A172 (cell line): ENCODE measurements at places on chromosomes 4 and X. TPM values are rescaled to one million over a fixed set of nuclear protein-coding genes. Genes with fewer than 3 reads are reported as not detected.

GRCh38 chr4:70712150-70712549 lies 9.6 kb upstream of the RUFY3 start:
- DNase-seq = no peak

Gene MAGEA2B
- total RNA-seq = 0.77 TPM in 1 of 2 replicates, not detected in the other

DNA sequence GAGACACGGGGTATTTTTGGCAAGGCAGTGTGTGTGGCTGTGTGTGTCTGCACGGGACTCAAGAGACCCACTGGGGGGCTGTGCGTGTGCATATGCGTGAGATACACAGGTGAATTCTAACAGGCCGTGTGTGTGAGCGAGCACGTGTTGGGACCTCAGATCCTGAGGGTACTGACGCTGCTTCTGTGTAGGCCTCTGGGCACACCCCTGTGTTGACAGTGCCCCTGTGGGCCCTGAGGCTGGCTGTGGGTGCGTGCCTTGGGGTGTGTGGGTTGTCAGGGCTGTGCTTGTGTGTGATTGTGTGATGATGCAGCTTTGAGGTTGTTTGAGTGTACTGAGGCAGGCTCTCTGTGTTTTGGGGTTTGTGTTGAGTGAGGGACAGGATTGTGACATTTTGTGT lies 13.9 kb downstream of the FOXP3 start:
- DNase-seq = no peak

DNA sequence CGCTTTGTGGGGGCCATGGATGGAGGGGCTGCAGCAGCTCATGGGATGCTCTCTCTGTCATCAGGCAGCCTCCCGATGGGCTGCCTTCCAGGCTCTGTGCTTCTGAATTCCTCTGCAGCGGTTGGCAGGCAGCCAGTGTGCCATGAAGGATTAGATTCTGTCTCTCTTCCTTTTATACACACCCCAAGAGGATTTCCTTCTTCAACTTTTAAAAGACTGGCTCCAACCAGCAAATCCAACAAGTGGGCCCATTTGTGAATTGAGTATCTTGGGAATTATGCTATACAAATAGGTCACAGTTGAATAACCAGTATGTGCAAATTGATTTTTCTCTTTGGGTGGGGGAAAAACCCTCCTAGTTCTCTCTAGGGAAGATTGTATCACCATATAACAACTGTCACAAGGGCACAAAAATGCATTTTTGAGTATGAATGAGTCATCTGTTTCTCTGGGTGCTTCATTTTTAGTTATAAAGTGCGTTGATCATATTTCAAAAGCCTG lies 96.8 kb upstream of the FAT1 start:
- peak; percentile 40 for DNase-seq

Gene SMIM10
- 0.40 and 0.60 TPM in 2 replicates for total RNA-seq
